Mammary epithelial cell (primary cell): ENCODE measurements at places on chromosomes 2 and 18.

DNA sequence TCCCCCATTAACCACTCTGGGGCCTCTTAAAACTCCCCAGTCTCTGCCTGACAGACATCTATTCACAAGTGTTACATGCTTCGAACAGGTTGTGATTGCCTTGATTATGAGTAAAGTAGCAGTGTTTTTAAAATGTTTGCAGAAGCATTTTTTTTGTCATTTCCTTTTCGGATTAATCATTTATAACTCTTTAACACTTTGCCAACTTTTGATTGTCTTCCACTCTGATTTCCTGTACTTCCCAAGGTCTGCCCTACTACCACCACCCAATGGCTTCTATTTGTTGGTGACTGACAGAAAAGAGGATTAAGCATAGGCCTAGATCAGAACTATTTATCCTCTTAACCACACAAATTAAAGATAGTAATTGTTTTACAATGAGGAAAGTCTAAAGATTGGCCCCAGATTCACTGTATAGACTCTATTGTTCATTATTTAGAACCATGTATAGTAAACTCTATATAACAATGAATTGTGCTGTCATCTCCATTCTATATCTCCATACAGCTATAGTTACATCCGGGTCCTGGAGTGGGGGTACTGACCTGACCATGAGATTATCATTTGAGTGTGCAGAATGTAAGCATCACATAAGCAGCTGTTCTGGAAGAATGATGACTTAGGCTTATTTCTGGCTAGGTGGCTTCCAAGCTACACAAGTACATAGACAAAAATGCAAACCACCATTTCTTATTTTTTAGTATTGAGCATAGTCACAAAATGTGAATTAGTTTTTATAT, 110.3 kb upstream of the RBMS1 start:
- DNase-seq: no peak

DNA sequence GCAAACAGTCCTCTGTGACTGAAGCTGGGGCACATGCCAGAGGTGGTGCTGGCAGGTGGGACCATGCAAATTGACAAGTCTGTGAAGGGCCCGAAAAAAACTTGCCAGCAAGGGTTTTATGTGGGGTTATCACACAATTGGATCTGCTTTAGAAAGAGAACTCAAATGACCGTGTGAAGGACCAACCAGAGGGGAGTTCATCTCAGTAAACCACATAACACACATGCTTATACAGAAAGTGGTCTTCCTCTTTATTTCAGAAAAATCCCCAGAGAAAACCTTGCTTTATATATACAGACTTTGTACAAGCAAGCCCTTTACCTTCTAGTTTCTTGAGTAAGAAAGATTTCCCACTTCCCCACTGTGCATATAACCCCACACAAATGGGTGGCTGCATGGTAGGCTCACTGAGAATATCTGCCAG, 46.7 kb downstream of the KIDINS220 start:
- no peak for DNase-seq

GRCh38 chr2:98149333-98149697, 62.3 kb downstream of the VWA3B start:
- DNase-seq: peak; percentile 92

DNA sequence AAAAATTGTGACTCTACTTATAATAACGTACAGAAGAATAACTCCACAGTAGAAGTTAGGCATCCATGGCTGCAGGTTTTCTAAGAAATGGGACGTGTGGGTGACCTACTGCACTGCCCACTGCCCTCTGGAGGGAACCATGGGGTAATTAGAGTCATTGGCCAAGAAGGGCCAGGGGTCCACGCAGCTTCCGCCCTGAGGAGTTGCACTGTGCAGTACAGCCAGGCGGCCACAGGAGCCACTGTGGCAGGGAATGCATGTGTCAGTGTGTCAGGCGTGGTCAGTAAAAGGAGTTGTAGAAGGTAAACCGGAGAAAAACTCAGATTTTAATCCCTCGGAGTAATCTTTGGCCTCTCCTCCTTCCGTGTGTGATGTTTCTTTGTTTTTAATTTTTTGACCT, 24.8 kb downstream of the NCK2 start:
- no peak for DNase-seq

DNA sequence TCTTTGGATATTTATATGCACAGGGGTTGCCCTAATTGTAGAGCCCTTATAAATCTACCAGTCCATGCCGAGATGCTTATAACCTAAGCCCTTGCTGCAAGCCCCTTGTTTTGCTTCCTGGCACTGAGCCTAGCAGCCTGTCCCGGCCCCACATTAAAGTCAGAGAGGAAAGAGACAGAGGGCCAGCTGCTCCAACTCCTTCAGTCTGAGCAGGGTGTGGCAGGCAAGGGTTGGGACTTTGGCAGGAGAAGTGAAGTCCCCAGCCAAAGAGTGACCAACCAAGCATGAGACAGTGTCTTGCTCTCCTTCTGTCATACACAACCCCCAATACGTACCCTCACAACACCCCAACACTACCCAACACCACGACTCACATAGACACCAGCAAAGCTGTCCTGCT, 54.7 kb upstream of the FZD7 start:
- no peak for DNase-seq

GRCh38 chr2:159936471-159936870, 125.9 kb downstream of the PLA2R1 start:
- no peak for DNase-seq
